NCI-H1105 (cell line): ENCODE measurements at places on chromosomes 3 and 15.

DNA sequence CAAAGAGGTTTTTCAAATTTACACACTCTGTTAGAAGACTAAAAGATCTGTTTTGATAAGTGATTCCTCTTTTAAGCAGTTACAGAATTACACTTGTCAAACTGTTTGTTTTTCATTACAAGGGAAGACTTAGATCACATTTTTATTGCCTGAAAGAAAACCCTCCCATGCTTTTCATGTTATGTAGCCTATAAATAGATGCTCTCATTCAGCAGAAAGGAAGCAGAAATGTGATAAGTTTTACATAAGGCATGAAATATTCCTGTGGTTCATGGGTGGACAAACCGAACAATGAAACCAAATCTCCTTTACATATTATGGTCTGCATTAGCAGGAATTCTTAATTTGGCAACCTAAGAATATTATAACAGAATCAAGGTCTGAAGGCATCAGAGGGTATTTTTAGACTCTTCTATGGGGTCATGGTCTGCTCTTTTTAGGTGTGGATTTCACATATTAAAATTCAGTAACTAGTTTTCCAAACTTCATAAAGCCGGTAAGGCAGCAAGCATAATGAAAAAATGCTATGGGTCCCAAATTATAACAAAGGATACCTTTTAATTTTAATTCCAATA lies 37.3 kb upstream of the FXR1 start:
- no peak for DNase-seq

DNA sequence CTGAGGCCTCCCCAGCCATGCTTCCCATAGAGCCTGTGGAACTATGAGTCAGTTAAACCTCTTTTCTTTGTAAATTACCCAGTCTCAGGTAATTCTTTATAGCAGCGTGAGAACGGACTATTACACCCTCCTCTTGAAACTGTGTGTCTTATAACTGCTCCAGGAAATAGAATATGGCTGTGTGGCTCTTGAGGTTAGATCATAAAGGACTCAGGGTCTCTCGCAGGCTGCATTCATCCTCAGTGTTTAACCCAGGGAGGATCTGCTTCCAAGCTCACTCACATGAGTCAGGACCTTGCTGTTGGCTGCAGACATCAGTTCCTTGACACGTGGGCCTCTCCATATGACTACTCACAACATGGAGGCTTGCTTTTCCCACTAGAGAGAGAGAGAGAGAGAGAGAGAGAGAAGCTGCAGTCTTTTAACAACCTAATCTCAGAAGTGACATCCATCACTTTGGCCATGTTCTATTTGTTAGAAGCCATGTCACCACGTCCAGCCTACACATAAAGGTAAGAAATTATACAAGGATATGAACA lies 114.3 kb upstream of the UBE2E1 start:
- no peak for DNase-seq

GRCh38 chr3:19734453-19734852 lies 199.6 kb downstream of the EFHB start:
- no peak for DNase-seq

DNA sequence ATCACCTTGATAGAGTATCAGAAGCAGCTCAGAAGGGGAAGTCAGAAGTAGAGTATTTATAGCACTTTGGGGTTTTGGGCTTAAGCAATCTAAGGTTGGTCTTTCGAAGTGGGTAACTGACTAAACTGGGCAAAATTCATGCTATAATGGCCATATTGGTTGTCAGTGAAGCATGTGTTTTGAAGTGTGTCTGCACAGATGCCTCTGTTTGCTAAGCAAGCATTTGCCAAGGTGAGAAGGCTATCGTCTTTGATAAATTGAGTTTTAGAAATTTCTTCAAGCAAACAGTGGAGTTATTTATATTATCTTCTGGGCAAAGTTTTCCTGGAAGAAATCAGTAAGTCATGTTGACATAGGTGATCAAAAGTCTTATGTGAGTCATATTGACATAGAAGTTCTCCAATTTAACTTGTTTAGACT lies 412.8 kb upstream of the TGFBR2 start:
- DNase-seq, result no peak

DNA sequence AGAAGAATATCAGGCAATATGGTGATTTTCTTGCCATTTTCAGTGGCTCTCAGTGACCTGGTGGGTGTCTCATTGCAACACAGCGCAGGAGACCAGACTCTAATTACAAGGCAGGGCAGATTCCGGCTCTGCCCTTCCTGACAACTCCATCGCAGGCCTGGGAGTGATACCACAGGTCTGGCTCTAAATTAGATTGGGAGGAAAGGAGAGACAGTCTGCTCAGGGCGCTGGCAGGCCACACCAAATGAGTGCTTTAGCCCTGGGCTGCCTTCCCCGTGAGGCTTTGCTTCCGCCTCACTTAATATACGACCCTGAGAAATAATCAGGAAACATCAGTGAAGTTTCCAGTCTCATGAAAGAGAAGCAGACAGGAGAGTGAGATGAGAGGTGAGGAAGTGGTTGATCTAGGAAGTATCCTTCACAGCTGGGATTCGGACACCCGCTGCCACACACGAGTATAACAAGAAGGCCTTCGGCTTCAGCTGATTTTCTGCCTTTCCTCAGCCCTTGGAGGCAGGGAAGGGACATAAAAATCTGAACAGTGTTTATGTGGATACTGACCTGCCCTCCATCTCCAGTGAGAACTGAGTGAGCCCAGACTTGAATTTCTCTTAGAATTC lies 73.7 kb upstream of the PROK2 start:
- no peak for DNase-seq

- DNase-seq, result no peak
Observed at GRCh38 chr3:60856257-60857046, 394.8 kb downstream of the FHIT start.

- no peak for DNase-seq
Observed at GRCh38 chr15:39785841-39786240, 3.2 kb upstream of the FSIP1 start.

DNA sequence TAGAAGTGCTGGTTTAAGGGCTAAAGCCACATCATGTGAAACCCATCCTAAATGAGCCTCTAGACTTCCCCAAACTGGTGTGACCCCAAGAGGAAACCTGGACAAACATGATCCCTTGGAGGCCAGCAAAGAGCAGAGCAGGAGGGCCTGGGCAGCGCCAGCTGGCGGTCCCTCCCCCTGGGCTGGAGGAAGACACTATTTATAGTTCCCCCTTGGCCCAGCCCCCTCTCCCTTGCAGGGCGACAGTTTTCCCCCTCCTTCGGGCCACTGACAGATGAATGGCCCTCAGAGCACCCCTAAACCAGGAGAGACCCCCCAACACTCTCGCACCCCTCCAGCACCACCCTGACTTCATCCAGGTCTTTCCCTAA lies 2.9 kb downstream of the UCN2 start:
- no peak for DNase-seq

GRCh38 chr15:50107591-50108408 lies 11.2 kb downstream of the ATP8B4 start:
- no peak for DNase-seq

DNA sequence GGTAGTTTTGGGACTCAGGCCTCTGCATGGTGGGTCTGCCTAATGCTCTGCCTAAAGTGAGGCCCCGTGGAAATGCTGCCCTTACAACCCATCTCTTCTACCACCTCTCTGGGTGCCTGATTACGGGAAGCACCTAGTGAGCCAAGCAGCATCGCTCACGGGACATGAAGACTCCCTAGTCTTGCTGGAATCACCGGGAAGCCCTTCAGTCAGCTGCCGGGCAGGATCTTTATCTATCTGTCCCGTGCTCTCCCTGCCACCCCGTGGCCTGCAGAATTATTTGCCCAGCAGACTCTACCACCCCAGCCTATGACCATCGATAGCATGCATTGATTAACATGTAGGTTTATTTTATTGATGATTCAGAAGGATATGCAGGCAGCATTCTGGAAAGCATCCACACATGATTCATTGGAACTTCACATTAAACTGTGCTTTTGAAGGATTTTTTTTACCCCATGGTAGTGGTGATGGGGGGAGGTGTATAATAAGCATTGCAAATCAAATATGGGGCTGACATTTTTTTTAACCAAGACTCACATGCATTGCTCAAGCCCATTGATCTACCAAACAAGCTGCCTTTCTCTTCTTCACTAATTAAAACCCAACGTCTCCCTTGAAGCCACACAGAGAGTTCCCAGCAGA lies 63.1 kb downstream of the ATP2B2 start:
- DNase-seq, result no peak

GRCh38 chr15:98730860-98731711 lies 82.7 kb downstream of the IGF1R start:
- DNase-seq, result no peak

DNA sequence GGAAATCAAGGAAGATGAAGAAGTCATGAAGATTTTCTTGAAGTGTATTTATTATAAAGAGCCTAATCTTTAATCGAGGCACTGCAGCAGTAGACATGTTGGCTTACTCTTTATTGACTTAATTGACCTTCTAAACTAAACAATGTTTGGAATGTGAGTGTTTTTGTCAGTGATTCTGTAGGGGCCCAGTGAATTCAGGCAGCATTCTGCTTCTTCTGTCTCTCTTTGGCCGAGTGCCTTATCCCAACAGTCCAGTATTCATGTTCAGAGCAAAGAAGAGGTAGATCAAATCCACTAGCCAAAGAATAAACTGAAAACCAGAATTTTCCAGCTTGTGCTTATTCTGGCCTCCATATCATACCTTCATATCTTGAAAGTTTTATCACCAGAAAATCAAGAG lies 55.7 kb downstream of the RLBP1 start:
- DNase-seq, result no peak

- peak; percentile 35 for DNase-seq
Observed at GRCh38 chr3:177358977-177359592, 161.8 kb upstream of the TBL1XR1 start.

GRCh38 chr3:100075851-100076730 lies 38.2 kb downstream of the FILIP1L start:
- DNase-seq, result no peak

- no peak for DNase-seq
Observed at GRCh38 chr3:10557250-10557649, 51.9 kb upstream of the ATP2B2 start.

GRCh38 chr3:128402319-128402718 lies 64.4 kb downstream of the DNAJB8 start:
- no peak for DNase-seq

- no peak for DNase-seq
Observed at GRCh38 chr3:134685929-134686802, 35.3 kb upstream of the KY start.

DNA sequence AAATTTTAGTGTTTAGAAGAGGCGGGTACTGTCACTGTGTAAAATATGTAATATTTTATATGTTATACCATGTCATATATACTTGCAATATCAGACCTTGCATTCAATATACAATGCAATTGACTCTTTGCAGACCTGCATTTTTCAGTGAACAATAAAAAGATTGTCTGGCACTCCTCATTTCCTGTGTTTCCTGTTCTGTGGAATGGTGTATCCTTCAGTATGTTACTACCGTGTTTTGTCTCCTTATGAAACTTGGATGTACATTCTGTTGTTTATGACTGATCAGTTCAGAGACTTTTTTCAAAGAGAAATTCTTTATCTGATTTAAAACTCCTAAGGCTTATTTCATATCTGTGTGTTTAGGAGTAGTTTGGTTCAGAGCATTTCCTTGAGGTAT lies 31.5 kb downstream of the APH1B start:
- DNase-seq, result no peak

DNA sequence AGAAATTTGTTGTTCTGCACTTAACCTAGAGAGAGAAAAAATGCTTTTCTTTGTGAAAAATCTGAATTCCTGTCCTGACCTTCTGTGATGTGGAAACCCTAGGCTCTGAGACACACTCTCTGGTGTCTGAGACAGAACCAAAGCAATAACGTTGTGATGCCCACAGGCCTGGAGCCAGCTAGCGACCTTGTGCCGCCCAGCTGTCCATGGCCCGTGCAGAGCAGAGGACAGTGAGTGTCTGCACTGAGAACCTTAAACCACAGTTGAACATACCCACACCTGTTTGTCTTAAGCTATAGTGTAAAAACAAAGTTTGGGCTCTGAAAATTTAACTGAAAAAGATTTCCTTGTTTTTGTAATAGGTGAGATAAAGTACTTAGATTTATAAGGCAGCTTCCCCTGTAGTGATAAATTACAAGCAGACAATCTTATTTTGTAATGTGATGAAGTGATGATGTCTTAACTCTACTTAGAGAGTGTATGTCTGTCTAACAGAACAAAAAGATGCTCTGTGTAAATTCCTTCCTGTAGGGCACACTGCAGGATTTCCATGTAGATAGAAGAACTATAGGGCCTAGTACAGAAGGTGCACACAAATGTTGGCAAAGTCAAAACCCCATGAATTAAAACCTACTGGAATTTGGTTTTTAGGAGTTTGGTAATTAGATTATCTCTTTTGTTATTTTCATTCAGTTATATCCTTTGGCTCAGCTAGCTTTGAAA lies 62.7 kb downstream of the SNRK start:
- DNase-seq, result no peak

- no peak for DNase-seq
Observed at GRCh38 chr3:74824366-74824765, 209.9 kb upstream of the CNTN3 start.

- DNase-seq, result no peak
Observed at GRCh38 chr15:91961357-91961756, 107.8 kb downstream of the SLCO3A1 start.

- DNase-seq, result no peak
Observed at GRCh38 chr3:177229791-177230190, 32.5 kb upstream of the TBL1XR1 start.

DNA sequence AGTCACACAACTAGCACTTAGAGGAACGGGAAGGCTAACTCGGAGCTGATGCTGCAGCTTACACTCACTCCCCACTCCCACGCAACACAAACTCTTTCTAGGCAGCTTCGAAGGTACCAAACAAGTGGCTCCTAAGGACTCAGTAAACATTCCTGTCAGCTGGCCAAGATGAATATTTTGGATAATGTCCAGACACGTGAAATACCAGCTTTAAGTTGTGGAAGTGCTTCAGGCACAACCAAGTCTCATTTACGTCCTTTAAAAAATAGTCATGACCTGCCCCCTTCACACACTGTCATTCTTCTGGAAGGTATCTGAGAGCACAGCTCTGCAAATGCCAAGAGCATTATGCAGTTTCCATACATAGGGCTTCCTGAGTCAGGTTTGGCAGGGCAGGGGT lies 1005.9 kb upstream of the CFAP20DC start:
- DNase-seq, result peak; percentile 19

- no peak for DNase-seq
Observed at GRCh38 chr3:65107174-65107573, 419.4 kb upstream of the ADAMTS9 start.

GRCh38 chr3:127682561-127682960 lies 9.8 kb downstream of the ABTB1 start:
- DNase-seq, result no peak

- no peak for DNase-seq
Observed at GRCh38 chr15:67307889-67308597, 53.5 kb downstream of the IQCH start.

DNA sequence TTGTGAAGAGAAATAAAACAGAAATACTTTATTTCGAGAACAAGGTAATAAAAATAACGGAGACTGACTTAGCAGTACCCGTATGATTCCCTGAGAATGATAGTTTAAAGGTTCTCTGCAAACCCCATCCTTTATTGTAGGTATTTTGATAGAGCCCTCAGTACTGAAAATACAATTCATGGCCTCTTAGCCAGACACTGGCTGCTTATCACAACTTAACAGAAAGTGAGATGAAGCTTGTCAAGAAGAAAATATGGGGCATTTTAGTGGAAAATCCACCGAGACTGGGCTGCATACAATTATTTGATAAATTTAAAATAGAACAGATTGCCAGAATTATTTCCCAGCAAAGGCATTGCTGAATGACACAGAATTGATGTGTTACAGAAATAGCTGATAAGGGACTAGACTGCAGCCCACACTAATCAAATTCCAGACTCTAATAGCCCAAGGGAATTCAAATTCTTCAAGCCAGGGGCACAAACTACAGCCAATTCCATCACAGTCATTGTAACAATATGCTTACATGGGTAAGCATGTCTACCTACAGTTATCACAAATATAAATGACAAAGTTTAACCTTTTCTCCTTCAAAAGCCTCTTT lies 521.9 kb downstream of the PLOD2 start:
- no peak for DNase-seq
